ENCODE measurements at places on chromosomes 7 and 10.

DNA sequence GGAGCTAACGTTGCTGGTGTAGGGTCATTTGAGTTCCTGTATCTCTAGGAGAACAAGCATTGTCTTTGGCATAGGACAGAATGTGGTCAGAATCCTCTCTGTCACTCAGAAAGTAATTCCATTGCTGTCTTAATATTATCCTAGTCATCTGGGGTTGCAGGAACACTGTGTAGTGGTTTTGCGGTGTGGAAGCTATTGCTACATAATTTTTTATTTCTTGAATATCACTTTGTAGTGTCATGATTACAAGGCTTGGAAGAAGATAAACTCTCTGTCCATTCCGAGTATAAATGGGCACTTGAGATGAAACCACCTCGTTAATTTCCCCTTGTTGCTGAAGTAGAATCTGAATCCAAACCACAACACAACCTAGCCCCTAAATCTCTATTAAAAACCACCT, 919.2 kb downstream of the LRMDA start:
- DNase-seq, result no peak

DNA sequence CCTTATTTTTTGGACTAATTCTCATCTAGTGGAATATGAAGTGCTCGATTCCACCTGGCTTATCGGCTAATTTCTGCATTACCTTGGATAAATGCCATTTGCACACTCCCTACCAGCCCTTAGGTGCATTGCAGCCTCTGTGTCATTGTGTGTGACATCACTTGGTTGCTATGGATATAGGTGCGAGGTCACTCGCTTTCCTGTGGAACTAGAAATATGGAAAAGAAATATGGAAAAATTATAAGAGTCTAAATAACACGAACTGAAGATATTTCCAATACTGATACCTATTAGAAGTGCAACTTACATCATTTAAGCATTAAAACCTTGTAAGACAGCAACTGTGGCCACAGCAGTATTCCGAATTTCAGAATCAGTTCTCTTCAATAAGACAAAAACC, 2.0 kb downstream of the YWHAG start:
- no peak for DNase-seq

- peak; percentile 96 for DNase-seq
These were observed 47.7 kb downstream of the LRGUK start for GRCh38 chr7:134174795-134175261.

DNA sequence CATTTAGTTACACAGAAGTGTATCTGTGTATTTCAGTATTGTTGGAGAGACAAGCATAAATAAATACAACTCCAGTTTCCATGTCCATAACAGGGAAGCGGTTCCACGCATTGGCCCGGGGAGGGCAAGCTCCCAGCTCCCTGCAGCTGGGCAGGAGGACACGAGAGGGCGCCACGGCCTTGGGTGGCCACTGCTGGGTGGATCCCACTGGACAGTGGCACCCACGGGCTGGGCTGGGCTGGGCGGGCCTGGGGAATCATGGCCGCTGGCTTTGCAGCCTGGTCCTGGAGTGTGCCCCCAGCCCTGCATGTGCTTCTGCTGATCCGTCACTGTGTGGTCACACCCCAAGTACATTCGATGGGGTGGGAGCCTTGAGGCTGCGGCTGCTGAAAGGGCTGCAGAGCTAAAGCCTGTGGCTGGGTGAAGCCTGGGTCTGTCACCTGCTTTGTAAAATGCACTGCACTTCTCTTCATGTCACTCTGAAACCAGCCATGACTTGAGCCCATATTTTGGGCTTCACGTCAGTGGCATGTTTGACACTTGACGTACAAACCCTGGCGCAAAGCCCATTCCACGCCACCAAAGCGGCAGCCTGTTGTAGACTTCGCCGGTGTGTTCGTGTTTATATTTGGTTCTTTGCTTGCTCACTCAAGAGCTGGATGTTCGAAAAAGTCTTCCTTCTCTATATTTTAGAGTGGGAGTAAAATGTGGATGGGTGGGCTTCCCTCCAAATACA, 27.5 kb downstream of the LRRC27 start:
- no peak for DNase-seq

GRCh38 chr10:118207470-118208007, 134.6 kb downstream of the FAM204A start:
- no peak for DNase-seq

- DNase-seq, result peak; percentile 30
These were observed 141.3 kb upstream of the KLF14 start for GRCh38 chr7:130875265-130875741.

DNA sequence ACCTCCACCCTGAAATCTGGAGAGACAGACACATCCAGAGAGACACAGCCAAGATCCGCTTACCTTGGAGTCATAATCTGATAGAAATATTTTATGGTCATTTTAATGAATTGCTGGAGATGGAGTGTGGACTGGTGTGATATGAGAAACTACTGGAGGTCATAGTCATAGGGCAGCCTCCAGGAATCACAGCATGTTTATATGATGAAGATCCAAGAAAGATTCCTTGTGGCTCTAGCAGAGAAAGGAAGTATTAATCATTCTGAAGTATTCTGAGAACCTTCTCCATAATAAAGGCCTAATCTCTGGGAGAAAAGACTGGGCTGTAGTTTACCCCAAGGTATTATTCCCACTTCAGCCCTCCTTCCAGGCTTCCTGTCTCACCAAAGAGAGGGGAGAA, 38.0 kb downstream of the POLR1F start:
- no peak for DNase-seq
